ENCODE measurements at places on chromosomes 11 and 22.
A peak's percentile ranks its signal among the peaks of the same experiment; 100 is the strongest.

- DNase-seq, result no peak
These were observed 50.7 kb downstream of the PAMR1 start for GRCh38 chr11:35474688-35475087.

- peak; percentile 99 for DNase-seq
These were observed 271 bp downstream of the FKBP2 start for GRCh38 chr11:64241241-64241490.

DNA sequence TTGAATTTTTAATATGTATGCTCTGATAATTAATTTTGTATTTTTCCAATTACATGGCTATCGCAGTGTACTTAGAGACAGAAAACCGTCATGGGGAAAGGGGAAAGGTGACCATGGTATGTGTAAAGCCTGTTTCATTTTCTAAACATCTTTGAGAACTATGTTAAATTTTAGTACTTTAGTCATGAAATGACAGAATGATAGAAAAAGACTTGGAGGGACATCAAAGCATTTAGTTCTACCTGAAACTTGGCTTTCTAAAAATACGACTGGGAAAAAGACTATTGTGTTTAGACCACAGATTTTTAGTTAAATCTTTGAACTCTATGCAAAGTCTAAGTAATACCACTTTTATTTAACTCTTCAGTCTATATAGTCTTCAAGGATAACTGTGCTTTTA is 54.1 kb downstream of the MAML2 start:
- DNase-seq, result no peak

- DNase-seq, result peak; percentile 85
These were observed 482 bp downstream of the DDX17 start for GRCh38 chr22:38505541-38506117.
